ENCODE measurements at places on chromosomes 4 and X. TPM values are rescaled to one million over a fixed set of nuclear protein-coding genes. Genes with fewer than 3 reads are reported as not detected.

DNA sequence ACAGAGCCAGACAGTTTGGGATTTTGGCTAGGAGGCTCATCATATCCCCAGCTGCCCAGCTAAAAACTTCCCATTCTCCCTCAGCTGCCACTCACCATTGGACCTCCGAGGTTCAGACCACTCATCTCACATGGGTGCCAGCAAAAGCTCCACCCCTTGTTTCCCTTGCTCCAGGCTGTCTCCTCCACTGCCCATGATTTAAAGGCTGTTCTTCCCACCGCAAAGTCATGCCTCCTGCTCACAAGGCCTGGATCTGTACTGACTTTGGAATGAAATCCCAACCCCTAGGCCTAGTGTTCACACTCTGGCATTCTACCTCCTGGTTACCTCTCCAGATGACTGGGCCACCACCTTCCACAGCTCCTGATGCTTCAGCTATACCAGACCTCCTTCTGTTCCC lies 142.2 kb upstream of the EOLA2 start:
- no peak for DNase-seq

The DUSP21 gene
- not detected for total RNA-seq

The GAGE1 gene
- not detected for total RNA-seq

The PABPC1L2B gene
- total RNA-seq: not detected

GRCh38 chr4:182063651-182064050 lies 179.6 kb upstream of the TENM3 start:
- DNase-seq: no peak

- DNase-seq: no peak
These were observed 133.8 kb upstream of the ANKRD50 start for GRCh38 chr4:124846306-124846705.

DNA sequence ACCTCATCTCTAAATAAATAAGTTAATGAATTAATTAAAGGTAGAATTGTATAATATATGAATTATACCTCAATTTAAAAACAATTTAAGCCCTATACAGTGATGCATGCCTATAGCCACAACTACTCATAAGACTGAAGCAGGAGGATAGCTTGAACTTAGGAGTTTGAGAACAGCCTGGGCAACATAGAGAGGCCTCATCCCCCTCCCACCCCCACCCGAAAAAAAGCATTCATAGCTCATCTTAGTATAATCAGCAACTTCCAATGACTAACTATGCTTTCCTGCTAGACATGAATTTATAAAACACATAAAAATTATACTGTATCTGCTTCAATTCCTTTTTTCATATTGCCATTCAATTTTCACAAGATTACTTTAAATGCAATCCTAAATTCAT lies 1.6 kb downstream of the LRBA start:
- no peak for DNase-seq
